Inflammatory macrophage (primary cell): ENCODE measurements at places on chromosomes 4 and X.

GRCh38 chr4:124682384-124682783 is 30.1 kb downstream of the ANKRD50 start:
- peak; percentile 47 for DNase-seq

DNA sequence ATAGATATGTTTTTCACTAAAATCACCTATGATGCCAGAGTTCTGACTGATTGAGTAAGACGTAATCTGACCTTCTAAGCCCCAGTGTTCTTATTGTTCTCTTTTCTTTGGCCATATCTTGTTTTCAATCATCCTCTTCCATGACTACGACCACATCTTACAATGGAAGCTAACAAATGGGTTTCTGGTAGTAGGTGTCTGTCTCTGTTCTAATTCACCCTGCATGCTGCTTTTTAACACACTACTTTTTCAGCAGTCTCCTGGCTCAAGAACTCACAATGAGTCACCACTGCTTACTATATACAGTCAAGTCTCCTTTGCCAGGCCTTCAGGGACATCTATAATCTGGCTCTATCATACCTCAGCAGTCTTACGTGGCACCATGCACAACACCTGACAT is 146.1 kb downstream of the NEXMIF start:
- DNase-seq: no peak

- DNase-seq: peak; percentile 68
These were observed 8.8 kb upstream of the RASL11B start for GRCh38 chr4:52853351-52853750.

DNA sequence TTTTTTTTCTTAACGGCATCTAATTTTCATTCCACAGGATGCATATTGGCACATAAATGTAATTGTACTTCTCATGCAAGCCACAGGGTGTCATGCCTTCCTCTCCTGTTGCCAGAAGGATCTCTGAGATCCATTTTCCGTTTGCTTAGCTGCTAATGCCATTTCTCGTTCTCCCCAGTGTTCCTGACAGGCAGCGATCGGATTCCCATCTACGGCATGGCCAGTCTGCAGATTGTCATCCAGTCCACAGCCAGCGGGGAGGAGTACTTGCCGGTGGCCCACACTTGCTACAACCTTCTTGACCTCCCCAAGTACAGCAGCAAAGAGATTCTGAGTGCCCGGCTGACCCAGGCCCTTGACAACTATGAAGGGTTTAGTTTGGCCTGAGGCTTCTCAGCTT is 8.9 kb upstream of the NAP1L5 start:
- DNase-seq: no peak

GRCh38 chrX:69127466-69127865 is 37.8 kb downstream of the PJA1 start:
- DNase-seq: no peak

DNA sequence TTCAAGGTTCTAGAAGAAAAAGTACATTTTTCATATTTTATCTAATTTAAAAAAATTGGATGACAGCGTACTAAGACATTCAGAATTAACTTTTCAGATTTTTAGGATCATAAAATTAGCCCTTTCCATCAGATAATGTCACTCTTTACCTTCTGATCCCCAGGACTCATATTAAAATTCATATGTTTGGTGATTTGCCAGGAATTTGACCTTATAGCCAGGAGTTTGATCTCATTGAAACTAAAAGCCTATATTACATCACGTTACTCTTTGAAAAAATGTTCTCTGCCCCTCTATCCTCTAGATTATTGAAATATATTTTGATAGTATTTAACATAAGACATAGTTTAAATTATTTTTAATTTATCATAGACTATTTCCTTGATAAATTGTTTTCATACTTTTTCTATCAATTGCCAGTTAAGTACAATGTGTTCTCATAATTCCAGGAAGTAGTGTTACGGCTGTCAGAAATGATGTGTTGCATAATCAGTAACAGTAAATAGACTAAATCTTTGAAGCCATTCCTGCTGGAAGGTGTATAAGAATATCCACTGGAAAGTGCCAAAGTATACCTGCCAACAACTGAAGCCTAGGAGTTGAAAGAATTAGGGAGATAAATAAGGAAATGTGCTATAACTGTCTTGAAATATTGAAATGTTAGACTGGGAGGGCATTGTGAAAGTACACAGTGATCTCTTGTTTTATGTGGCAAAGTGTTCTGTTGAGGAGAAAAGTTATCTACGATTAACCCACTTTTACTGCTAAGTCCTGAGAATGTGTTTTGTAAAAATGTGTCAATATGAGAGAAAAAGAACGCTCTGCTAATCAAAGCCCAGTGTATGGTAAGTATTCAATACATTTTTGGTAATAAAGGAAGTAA is 32.9 kb upstream of the PDGFC start:
- peak; percentile 33 for DNase-seq

DNA sequence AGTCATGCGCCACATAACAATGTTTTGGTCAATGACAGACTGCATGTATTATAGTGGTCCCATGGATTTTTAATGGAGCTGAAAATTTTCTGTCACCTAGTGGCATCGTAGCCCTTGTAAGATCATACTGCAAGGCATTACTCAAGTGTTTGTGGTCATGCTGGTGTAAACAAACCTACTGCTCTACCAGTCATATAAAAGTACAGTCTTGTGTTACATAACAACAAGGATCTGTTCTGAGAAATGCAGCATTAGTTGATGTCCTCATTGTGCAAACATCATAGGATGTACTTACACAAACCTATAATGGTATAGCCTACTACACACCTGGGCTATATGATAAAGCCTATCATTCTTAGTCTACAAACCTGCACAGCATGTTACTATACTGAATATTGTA is 34.6 kb downstream of the COX18 start:
- DNase-seq: no peak

GRCh38 chrX:108131471-108131870 is 39.9 kb downstream of the ATG4A start:
- no peak for DNase-seq

DNA sequence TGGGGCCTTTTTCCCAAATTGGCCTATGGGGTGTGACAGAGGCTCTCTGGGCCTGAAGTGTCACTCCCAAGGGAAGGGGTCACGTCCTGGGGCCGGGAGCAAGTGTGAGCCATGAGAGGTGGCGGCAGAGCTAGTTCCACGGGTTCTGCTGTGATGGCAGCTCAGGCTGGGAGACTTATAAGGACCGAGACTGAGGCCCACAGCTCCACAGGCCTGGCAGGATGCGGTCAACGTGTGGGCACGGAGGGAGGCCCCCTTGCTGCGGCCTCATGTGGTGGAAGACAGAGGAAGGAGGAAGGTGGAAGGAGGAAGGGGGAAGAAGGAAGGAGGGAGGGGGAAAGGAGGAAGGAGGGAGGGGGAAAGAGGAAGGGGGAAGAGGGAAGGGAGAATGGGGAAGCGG is 7.2 kb upstream of the CPLX1 start:
- peak; percentile 14 for DNase-seq

- DNase-seq: no peak
These were observed 62.1 kb upstream of the LANCL3 start for GRCh38 chrX:37509349-37509748.

GRCh38 chrX:64977830-64978229 is 1.6 kb upstream of the ZC4H2 start:
- no peak for DNase-seq

- DNase-seq: no peak
These were observed 100.9 kb upstream of the GUCY1A1 start for GRCh38 chr4:155565776-155566175.

DNA sequence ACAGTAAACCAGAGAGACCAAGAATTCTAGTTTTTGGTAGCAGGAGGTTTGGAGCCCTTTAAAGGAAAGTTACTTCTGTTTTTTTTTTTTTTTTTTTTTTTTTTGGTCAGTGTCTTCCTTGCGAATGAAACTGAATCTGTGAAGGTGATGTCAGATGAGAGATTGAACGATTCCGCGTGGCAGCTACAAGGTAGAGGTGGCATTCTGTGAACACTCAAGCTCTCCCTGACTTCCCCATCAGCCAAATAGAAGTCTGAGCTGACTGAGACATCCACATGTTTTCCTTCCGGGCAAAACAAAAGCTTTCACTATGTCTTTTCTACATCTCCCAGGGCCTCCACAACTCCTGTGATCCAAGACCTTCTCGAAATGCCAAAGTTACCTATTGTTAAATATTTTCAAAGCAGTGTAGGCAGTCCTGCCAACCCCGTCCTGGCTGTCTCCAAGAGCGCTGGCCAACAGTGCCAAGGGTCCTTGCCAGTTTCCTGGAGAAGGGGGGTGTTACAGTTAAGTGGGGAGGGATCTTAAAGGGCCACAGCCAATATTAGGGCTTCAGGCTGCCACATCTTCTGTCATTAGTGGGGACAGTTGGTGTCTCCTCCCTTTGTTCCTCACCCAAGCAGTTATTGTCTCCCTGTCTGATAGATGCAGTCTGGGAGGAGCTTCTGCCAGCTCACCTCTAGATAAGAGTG is 102.9 kb upstream of the SLC34A2 start:
- no peak for DNase-seq

DNA sequence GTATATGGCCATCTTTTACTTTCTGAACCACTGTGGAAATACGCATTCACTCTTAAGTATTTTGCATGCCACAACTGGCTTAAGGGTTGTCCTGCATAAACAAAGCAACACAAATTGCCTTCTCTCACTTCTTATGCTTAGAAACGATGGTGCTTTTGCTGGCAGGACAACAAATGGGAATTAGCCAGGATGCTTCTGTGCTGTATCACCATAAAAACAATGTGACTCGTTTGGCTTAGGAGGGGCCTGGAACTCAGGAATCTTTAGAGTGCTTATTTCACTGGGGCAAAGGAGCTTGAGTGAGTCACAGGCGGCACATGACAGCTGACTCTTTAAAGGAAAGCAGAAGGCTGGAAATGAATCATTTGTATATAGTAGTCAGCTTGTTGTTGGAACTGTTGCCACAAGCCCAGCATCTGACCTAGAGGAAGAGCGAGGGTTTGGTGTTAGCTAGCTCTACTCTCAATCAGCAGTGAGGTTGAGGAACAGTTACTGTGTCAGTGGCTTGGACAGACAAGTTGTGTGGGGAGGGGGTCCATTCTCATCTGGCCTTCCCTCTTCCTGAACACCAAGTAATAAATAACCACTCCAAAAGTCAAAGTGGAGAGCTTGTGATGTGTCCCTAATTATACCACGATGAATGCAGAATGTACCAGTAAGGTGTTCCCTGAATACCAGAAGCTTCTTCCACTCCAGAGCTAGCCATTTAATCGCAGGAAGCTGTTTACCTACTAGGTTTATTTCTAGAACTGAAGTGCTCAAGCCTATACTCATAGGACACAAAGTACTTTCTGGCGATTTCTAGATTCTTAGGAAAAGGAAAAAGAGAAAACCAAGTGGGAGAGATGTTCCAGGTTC is 293.1 kb downstream of the CAMK2D start:
- DNase-seq: peak; percentile 86

GRCh38 chr4:13700021-13700857 is 72.7 kb upstream of the BOD1L1 start:
- DNase-seq: no peak

- DNase-seq: no peak
These were observed 176.4 kb upstream of the GYPA start for GRCh38 chr4:144316869-144317268.

- no peak for DNase-seq
These were observed 158.0 kb upstream of the MED14 start for GRCh38 chrX:40893251-40893910.

DNA sequence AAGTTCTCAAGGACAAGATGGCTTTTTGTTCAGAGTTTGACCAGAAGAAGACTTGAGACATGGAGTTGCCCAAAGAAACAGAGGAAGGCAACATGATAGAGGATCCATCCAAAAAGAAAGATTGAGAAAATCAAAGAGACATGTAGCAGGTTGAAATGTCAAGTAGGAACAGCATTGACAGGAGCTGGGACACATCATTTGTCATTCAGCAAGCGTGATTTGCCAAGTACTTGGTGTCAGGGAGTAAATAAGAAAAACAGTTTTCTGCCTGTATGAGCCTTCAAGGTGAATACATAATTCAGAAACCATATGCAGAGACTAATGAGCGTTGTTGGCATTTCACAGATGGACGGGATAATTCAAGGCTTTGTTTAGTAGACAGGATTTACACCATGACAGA is 11.2 kb downstream of the SMIM31 start:
- no peak for DNase-seq

DNA sequence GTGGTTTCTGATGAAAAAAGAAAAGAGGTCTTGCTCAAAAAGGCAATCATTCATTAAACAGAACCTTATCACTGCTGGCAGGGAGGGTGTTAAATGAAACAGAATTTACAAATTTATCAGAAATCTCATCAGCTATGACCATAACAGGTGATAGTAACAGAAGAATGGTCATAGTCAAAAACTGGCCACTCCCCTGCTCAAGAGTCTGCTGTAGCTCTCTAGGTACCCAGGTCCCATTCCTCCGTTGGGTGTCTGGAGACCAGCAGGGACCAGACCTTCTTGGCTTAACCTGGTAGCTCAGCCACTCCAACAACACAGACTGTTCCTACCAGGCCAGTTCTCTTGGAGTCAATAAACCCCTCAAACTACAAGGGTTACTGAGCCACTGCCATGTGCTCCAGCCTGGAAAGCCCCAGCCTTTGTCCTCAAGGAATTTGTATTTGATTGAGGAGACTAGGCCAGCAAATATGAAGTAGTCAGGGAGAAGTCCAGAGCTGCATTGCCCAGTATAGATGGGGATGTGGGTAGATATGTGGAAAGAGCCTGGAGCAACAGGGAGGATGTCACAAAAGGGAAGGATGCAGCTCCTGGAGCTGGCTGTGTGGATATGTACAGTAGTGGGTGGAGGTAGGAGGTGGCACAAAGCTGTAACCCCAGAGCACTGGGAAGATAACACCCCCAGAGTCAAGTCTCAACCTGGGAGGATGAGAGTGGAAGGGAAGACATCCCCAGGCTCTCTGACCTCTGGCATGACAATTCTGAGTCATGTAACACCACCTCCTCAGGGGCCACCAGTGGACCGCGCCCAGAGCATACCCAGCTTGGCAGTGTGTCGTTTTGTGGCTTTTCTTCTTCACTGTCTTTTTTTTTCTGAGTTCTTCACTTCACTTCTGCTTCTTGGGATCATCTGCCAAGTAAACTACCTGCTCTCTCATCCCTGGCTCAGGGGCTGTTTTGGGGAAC is 21.9 kb downstream of the RASL11B start:
- peak; percentile 76 for DNase-seq

DNA sequence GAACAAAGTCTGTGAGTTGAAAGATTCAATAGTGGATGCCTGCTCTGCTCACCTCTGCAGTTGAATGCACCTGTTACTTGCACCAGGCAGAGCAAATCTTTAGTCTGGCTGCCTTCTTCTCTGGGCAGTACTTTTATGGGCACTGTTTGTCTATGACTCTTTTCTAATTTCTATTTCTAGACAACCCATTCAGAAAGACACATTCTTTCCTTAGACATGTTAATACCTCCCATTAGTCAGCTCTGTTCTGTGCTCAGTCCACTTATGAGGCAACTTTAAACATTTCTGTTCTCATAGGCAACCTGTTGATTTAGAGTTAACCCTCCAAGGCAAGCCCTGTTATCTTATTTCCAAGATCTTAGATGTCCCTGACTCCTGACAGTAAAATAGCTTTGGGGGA is 108.9 kb downstream of the SYNPO2 start:
- DNase-seq: no peak

GRCh38 chrX:109373468-109373867 is 108.4 kb downstream of the GUCY2F start:
- DNase-seq: no peak

- no peak for DNase-seq
These were observed 490.4 kb downstream of the CENPC start for GRCh38 chr4:67054896-67055295.

GRCh38 chr4:57094832-57095223 is 15.4 kb downstream of the IGFBP7 start:
- DNase-seq: no peak
